Right cardiac atrium (tissue), 5 donors: ENCODE measurements at places on chromosomes 4 and X.

DNA sequence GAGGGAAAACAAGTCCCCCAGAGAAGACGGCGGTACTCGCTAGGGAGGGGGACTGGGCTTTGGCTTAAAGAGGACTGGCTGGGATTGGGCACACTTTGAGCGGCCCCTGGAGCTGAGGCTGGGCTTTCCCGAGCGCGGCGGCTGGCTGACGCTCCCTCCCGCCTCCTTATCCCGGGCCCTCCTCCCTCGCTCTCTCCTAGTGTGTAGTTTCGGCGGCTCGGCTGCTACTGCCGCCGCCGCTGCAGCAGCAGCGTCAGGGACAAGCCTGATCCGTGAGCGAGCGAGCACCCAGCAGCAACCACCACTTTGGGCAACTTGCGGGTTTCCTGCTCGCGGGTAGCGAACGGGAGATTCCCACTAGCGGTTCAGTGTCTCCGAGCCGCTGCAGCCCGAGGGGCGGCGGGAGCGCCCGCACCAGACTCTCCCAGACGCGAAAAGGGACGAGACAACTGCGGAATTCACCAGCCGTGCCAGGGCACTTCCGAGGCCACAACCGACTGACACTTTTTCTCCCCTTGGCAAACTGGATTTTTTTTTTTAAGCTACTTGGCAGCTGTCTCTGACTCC lies 632 bp upstream of the PCDH7 start:
- peak; percentile 57 for DNase-seq

GRCh38 chr4:114399105-114399504 lies 199.5 kb upstream of the UGT8 start:
- DNase-seq: peak; percentile 14

- no peak for DNase-seq
These were observed 216.1 kb upstream of the FAT1 start for GRCh38 chr4:186939766-186940165.

GRCh38 chr4:148420397-148420796 lies 21.8 kb downstream of the NR3C2 start:
- DNase-seq: no peak

DNA sequence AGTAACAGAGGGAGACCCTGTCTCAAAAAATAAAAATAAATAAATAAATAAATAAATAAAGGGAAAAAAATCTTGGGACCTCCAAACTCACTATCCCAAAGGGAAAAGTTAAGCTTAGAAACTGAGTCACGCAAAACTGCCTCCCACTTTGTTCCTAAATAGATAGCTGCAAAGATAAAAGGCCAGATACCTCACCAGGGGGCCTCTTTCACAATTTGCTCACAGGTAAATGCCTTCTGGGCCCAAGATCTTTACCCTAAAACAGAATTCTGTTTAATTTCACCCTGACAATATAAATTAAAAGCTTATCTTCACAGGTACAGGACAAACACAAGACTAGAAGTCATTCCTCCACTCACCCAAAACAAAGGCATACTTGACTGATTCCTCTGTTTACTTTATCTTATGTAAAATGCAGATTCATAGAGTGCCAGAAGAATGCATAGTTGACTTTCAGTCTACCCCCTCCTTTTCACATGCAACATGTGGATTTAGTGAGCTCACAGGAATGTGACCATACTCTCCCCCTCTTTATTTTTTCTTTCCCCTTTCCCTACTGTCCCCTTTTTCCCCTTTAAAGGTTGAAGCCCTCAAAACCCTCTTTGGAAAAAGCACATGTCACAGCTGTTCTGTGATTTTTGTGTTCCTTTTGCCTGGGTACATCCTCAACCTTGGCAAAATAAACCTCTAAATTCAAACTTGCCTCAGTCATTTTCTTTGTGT lies 23.4 kb downstream of the ELF2 start:
- DNase-seq: no peak
